Daoy (cell line): ENCODE measurements at places on chromosomes 6 and 20. TPM values are rescaled to one million over a fixed set of nuclear protein-coding genes. Genes with fewer than 3 reads are reported as not detected.
A peak's percentile ranks its signal among the peaks of the same experiment; 100 is the strongest.

GRCh38 chr20:16555754-16556153 is 17.5 kb downstream of the KIF16B start:
- DNase-seq, result no peak

DNA sequence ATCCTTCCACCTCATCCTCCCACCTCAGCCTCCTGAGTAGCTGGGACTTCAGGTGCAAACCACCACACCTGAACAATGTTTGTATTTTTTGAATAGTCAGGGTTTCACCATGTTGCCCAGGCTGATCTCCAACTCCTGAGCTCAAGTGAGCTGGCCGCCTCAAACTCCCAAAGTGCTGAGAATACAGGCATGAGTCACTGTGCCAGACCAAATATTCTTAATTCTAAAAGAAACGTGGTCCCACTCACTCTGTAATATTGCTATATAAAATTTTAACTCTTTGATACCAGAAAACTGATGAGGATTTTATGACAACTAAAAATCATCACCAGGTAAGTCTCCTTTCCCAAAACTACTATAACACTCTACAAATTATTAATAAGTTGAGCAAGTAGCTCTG is 716.8 kb upstream of the GJE1 start:
- no peak for DNase-seq

The BICRAL gene
- total RNA-seq, result 2.4 and 3.0 TPM in 2 replicates

- DNase-seq, result no peak
Observed at GRCh38 chr6:76707630-76708029, 635.2 kb upstream of the IMPG1 start.

- DNase-seq, result no peak
Observed at GRCh38 chr6:34516391-34517324, 39.5 kb downstream of the SPDEF start.

The OR2J2 gene
- total RNA-seq, result not detected in 2 replicates

- DNase-seq, result no peak
Observed at GRCh38 chr6:33882154-33882553, 78.4 kb upstream of the MLN start.

The RBPJL gene
- not detected in 2 replicates for total RNA-seq

- peak; percentile 60 for DNase-seq
Observed at GRCh38 chr6:33197431-33198048, 2.9 kb downstream of the RXRB start.

- no peak for DNase-seq
Observed at GRCh38 chr20:17799575-17800227, 99.9 kb downstream of the BANF2 start.
